ELF-1 (cell line): ENCODE measurements at places on chromosomes 3 and 15.

- no peak for DNase-seq
Measured at GRCh38 chr3:89690646-89691045, 583.2 kb downstream of the EPHA3 start.

- no peak for DNase-seq
Measured at GRCh38 chr3:126556637-126557414, 1.9 kb downstream of the C3orf22 start.

GRCh38 chr15:34331809-34332208, 5.8 kb downstream of the SLC12A6 start:
- no peak for DNase-seq

DNA sequence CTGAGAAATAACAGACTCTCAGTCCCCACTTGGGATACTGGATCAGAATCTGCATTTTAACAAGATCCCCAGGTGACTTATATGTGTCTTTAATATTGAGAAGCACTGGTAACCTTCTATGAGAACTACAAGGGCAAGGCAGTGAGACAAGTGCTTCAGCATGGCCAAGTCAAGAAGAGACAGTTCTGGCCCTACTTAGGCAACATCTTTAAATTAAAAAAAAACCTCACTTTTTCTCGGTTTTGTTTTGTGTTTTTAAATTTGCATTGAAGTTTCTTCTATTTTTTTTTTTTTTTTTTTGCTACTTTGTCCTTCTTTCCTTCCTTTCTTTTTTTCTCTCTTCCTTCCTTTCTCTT, 42.5 kb upstream of the SPTSSB start:
- no peak for DNase-seq

DNA sequence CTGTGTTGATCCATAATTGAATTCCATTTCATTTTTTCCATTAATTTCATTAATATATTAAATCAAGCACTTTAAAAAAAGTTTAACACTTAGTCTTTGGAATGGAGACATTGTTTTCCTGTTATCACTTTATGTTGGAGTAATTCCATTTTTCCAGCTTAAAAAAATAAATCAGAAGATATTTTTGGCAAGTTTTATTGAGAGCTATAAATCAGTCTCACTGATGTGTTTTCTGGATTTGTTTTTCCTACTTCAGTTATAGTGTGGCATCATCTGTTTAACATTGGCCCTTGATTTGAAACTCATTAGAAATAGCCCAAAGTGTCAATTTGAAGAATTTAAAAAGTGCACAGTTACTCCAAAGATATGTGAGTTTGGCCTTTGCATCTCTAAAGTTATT, 53.1 kb downstream of the MAP2K5 start:
- DNase-seq = no peak

- DNase-seq = no peak
Measured at GRCh38 chr15:67198157-67198754, 56.2 kb downstream of the AAGAB start.

GRCh38 chr3:9340472-9340902, 22.4 kb upstream of the THUMPD3 start:
- DNase-seq = no peak

- DNase-seq = peak; percentile 58
Measured at GRCh38 chr15:55661428-55661827, 73.3 kb upstream of the PYGO1 start.

- peak; percentile 46 for DNase-seq
Measured at GRCh38 chr3:72690629-72691028, 157.6 kb downstream of the SHQ1 start.

GRCh38 chr3:38630606-38631005, 18.9 kb downstream of the SCN5A start:
- no peak for DNase-seq

- DNase-seq = peak; percentile 20
Measured at GRCh38 chr3:58214484-58215316, 3.9 kb upstream of the DNASE1L3 start.

DNA sequence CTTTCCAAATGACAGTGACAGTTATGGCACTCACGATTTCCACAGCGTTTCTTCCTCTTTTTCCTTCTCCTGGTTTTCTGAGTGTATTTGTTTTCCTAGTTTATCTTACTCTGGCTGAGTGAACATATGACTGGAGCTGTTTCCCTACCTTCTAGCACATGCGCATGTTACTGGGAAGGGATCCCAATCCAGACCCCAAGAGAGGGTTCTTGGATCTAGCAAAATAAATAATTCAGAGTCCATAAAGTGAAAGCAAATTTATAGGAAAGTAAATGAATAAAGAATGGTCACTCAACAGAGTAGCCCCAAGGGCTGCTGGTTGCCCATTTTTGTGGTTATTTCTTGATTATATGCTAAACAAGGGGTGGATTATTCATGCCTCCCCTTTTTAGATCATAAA, 23.8 kb downstream of the METTL6 start:
- DNase-seq = no peak

DNA sequence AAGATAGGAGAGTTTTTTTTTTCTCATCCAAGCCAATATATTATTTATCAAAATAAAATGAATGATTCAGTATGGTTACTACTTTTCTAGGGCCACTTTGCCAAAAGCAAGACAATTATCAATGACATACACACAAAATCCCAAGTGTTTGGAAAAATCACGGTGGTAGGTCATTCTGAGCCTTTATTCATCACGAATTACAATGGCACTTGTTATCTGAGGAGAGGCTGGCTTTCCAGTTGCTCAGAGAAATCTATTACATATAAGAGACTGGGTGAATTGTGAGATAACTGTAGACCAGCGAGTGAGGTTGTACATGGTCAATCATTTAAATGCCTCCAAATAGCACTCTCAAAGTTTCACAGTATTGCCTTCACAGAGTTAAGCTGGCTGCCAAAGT, 20.4 kb upstream of the FGF12 start:
- DNase-seq = no peak

DNA sequence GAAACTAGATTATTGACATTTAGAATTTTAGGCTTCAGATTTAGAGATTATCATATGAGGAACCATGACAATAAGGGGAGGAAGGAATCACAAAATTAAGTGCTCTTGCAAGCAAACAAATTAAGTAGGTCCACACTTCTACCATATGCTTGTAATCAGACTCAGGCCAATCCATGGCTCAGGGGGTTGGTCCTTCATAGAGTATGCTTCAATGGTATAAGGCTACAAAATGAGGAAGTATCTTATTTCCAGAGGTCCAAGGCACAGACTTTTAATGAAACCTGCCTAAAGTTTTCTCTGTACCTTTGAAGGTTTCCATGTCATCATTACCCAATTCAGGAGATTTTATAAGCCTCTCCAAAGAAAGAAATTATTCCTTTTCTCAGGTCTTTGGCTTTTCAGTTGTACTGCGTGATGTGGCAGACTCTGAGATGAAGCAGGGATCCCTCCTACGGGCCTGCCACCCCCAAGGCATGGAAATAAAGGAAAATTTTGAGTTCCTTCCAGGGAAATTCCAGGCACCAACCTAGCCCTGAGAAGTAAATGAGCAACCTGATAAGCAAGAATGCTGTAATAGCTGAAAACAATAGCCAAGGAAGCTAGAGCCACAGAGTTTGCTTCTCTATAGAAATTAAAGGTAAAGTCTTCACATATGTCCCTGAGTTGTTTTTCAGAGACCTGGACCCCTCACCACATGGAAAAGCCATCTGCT, 36.3 kb downstream of the SERPINI2 start:
- DNase-seq = peak; percentile 35

DNA sequence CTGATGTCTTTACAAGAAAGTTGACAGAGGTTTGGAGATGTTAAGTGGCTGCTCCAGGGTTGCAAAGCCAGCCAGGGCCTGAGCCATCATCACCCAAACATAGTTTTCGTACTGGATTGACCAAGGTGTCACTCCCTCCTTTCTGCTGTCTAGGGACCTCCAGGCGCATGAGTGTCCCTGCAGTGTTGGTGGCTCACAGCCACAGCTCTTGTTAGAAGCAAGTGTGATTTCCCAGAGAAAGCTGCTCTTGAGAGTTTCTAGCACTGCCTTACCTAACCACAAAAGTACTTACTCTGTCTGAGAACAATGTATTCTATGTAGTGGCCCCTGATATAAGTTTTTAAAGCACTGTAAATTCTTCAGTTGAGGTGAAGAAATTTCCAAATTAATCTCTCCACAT, 144.1 kb downstream of the SOX2 start:
- DNase-seq = no peak

DNA sequence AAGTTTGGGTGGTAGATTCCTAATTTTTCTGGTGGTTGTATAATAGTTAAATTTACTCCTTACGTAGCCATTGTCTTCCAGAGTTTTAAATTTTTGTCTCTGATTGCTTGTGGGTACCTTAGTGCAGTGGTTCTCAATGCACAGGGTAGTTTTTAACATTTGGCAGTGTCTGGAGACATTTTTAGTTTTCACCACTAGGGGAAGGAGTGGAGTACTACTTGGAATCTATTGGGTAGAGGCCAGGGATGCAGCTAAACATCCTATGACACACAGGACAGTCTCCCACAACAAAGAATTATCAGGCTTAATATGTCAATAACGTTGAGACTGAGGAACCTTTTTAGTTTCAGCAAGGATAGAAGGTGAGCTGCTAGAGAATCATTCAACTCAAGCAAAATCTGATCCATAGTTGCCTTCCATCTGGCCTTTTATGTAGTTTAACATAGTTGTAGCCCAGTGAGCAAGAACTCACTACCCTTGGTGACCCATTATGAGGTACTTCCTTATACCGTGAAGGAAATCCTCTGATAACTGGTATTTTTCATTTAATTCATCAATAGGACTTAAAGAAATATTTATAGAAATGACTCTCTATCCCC, 8.6 kb upstream of the STX19 start:
- DNase-seq = peak; percentile 7

- no peak for DNase-seq
Measured at GRCh38 chr3:12773030-12773709, 14.1 kb upstream of the TMEM40 start.

GRCh38 chr3:50264383-50264963, 4.5 kb upstream of the SEMA3B start:
- peak; percentile 97 for DNase-seq

- DNase-seq = no peak
Measured at GRCh38 chr3:180626844-180627243, 24.9 kb downstream of the TTC14 start.

DNA sequence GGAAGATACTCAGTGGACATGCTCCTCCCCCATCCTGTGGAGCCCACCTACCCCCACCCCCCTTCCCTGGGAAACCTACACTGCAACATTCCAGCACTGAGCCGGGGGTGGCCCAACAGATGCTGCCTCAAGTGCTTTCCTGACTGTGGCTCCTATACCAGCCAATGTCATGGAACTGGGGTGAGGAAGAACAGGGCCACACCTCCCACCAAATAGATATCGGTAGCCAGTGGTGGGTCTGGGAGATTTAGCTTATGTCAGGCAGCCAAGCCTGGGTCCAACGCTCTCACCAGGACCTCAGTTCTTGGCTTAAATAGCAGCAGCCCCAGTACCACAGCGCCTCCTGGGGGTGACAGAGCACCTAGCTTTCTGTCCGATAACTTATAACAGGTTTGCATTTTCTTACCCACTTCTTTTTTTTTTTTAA, 30.3 kb downstream of the CDC25A start:
- DNase-seq = peak; percentile 71

DNA sequence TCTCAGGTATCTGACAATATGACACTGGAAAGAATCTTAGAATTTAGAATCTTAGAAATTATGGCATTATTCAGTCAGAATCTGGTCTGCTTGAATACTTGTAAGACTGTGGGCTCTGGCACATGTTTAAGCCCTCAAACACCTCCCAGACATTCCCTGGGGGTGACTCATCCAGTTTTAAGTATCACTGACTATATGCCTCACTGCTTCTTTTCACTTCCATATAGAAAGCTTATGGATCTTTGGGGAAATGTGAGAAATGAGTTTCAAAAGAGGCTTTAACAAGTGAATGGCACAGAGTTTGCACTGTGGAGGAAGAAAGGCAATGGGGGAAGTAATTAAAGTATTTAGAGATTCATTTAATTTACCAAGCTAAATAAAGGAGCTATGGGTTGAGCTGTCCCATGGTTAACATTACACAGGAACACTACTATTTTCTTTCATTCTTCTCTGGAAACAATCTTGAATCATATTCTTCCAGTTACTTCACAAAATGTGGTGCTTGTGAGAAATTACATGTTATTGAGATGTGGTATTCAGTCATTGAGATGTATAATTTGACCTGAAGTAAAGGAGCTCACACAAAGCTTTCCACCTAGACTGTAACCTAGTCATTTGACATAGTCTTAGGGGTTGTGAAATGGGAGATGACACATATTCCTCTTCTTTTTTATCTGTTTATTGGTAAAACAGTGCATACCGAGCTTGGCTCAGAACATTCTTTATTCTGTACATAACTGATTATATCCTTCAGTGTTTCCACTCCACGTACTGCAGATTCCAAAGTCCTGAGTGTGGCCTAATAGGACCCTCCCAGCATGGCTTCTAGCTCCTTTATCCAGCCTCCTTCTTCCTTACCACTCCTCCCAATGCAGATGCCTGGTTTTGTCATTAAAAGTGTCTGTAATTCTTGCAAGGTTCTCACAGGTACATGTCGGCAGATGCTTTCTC, 544.6 kb upstream of the NECTIN3 start:
- DNase-seq = peak; percentile 18

- no peak for DNase-seq
Measured at GRCh38 chr3:119205209-119205608, 31.8 kb downstream of the UPK1B start.

DNA sequence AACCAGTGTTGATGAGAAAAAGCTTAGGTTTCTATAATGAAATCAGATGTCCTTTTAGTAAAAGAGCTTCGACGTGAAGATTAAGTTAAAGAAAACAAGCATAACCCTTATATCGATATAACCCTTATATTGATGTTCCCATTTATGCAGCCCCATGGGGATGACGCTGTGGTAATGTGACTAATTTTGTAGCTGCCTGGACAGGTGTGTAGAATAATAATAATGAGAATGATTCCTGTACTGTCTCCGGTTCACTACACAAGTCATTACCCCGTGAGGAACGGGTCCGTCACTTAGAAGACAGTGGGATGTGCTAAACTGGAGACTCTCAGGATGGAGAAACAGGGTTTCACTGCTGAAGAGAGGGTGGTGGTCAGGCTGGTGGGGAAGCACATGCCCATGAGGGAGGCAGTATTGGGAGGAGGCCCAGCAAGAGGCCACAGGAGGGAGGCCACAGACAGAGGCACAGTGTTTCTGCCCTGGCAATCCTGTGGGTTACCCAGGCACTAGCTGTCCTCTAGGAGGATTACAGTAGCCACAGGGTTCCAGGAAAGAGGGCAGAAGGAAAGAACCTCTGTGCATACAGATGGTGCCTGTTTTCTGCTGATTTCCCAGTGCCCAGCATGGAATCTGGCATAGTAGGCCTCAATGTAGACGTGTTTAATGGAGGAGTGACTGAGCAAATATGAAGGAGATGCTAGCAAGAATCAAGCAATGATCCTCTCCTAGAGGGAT, 191.1 kb upstream of the TSC22D2 start:
- DNase-seq = no peak

- DNase-seq = no peak
Measured at GRCh38 chr3:8658306-8659212, 14.0 kb upstream of the SSUH2 start.

GRCh38 chr15:52005748-52006701, 13.0 kb upstream of the MAPK6 start:
- DNase-seq = no peak

DNA sequence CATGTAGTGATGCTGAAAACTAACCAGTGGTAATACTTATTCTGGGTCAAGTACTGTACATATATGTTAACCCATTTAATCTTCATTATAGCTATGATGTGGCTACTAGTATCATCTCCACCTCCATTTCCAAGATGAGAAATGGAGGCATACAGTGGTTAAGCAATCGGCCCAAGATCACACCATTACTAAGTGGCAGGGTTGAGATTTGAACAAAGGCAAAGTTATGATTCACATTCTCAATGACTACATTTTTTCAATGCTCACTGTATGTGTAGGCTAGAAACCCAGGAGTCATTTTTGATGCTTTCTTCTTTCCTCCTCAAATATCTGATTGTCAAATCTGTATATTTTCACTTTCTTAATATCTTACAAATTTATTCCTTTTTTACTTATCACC, 30.2 kb downstream of the ABI3BP start:
- no peak for DNase-seq
